GM20000 (cell line): ENCODE measurements at places on chromosomes 3 and 15.

DNA sequence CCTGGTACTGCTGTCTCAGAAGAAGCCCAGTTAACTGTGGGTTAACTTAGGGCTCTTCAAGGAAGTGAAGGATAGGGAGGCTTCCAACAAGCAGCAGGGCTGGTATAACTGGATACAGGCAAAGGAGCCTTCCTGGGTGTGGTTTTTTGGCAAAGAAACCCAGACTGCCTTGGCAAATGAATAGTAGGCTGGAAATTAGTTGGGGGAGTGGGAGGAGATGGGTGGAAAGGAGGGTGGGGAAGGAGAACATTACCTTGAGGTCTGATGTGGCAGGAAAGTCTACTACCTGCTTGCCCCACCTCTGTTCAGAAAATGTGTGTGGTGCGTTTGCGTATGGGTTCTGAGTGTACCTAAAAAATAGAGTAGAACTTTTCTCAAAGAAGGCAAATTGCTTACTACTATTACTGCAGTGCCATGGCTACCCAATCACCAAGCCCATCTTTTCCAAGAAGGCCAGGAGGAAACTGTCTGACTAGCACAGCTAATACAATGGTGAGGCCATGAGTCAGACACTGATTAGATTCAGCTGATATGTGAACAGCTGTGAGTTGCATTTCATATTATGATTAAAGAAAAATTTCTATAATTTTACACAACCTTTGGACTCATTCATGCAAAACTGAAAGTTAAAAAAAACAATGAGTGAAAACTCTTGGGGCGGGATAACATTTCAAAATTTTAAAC lies 55.2 kb downstream of the SPTSSB start:
- DNase-seq, result no peak

DNA sequence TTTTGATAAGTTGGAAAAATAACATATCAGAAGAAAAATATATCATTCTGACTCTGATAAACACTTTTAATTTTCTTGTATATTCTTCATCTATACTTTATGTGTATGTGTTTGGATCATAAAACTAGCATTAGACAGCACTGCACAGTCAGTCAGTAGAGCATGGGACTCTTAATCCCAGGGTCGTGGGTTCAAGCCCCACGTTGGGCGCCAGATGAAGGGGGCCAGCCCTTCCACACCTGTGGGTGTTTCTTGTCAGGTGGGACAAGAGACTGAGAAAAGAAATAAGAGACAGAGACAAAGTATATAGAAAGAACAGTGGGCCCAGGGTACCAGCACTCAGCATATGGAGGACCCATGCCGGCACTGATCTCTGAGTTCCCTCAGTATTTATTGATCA lies 546.0 kb upstream of the NR2F2 start:
- no peak for DNase-seq

DNA sequence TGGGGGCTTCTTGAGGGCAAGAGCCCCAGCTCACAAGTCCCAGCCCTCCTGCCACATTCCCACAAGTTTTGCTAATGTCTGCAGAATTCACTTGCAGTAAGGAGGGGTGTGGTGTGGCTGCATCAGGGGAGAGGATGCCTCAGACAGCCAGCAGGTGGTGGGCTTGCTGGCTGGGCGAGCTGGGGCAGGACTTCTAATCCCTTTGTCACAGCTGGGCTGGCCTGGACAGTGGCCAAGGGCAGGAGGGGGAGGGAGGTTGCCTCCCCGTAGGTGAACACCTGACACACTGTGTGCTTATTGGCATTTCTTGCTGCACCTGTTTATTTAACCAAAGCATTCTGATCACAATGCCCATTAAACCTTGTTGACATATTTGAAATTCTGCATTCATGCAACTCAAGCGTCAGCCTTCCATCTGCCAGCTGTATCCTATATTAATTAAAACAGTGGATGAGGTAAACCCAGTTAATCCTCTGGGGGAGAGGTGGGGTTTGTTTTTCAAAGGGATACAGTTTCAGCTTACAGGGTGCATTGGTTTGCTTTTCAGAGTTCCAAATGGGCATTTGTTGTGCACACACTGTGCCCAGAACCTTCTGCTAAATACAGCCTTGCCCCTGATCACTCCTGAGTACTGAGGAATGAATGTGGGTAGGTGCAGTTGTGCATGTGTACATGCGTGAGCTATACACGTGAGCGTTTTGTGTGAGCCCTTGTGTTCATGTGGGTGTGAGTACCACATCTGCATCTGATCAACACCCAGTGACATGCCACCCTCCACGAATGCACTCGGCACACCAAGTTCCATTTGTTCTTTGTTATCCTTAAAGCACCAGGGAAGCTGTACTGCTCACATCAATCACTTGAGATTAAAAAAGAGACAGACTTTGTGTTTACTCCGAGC lies 268.7 kb downstream of the XXYLT1 start:
- peak; percentile 73 for DNase-seq

DNA sequence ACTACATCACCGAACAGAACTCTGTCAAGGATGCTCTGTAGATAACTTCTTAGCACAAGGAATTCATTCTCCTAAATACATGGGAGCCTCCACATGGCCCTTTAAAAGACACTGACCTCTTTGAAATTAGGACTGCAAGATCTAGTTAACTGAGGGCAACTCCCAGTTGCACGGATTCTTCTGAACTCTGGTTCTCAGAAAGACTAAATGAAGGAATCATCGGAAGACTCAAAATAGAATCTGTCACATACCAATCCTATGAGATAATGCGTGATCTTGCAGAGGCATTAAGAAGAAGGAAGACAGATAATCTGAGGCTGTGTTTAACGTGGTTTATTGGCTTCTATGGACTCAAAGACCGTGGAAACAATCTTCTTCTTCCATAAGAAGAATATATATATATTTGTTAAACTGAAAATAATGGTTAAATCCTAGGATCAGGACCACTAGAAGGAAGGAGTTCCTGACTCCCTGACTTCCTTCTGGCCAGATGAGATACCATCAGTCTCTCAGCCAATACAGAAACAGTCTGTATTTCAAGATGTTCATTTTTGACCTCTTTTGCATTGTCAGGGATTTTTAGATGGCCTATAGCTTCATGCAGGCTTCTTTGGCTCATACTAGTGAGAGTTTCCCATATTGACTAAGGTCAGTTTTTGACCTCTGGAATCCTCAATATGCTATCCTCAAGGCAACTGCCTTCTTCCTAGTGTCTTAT lies 33.9 kb upstream of the TBC1D23 start:
- DNase-seq, result no peak

DNA sequence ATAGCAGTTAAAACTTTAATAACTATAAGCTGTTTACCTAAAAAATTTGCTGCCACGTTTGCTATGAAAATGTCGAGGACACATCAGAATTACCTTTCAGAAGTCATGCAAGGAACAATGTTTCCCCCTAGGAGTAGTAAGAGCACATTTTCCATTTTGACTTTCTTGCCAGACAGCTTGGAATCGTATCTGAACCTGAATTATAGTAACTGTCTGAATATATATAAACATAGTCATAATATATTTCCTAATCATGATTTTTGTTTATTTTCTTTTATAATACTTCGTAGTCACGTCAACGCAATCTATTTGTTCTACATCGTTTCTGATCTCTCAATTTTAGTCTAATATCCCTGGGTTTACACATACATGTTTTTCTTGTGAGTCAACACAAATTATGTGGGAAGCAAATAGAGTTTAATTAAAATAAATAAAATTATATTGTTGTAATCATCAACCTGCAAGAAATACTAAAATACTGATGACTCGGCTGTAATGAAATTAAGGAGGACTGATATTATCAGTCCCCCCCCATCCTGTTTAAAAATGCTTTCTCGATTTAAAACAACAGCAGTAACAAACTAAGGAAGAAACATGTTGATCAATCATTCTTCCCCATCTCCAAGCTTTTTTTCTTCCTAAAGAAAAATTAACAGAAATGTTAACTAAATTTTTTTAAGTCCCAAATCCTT lies 78.4 kb downstream of the MME start:
- DNase-seq, result no peak

DNA sequence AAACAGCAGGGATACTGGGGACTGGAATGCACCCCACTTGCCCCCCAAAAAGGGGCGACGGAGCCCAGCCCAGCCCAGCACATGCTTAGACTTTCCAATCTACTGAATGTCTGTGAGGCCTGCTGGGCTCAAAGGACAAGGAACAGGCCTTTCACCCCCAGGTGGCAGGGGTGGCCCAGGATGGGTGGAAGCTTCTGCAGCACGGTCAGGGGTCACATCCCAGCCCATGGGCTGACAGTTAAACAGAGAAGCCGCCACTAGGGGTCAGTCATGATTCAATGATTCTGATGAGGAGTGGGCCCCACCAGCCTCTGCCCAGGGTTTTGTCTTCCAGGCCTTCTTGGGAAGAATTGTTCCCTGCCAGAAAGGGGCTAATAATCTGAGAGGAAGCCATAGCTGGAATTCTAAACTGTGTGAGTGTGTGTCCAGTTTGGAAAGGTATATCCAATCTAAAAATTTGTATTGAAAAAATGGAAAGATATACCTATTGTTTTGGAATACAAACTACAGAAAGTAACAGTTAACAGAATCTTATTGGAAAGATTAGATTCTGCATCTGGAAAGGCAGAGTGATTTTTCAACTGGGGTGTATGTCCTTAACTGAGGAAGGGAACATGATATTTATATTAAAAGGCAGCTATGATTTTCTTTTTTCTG lies 2.2 kb downstream of the CHRNB4 start:
- DNase-seq, result peak; percentile 81

- peak; percentile 90 for DNase-seq
Observed at GRCh38 chr3:50320853-50321335, 1.7 kb downstream of the HYAL2 start.

GRCh38 chr3:17672506-17672905 lies 69.9 kb downstream of the TBC1D5 start:
- no peak for DNase-seq

DNA sequence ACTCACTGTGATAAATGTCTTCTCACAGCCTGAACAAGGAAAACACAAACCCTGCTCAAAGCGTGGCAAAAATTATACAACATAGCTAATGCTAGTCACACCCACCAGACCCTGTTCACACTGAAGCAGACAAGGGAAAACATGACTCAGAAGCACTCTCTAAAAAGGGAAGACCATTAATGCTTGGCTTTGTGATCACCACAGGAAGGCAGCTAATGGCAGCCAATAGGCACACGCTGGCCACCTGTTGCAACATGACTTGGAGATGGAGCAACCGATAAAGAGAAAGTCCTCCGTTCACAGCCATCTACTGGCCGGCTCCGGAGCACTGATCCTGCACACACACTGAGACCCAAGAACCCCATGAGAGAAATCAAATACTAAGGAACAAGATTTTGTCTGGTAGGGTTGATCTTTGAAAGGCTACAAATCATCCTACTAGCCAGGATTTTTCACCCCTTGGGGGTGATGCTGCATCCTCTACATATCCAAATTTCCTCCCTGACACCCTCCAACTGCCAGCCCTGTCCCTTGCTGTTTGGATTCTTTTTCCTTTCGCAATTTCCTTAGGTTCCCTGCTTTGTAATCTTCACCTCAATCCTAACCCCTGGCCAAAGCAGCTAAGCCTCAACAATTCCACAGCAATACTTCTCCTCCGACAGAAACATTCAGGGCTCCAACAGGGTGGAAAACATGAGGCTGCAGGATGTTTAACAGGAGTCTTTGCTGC lies 3.2 kb downstream of the ZXDC start:
- peak; percentile 43 for DNase-seq

- DNase-seq, result no peak
Observed at GRCh38 chr3:17074559-17074958, 189.8 kb downstream of the PLCL2 start.

DNA sequence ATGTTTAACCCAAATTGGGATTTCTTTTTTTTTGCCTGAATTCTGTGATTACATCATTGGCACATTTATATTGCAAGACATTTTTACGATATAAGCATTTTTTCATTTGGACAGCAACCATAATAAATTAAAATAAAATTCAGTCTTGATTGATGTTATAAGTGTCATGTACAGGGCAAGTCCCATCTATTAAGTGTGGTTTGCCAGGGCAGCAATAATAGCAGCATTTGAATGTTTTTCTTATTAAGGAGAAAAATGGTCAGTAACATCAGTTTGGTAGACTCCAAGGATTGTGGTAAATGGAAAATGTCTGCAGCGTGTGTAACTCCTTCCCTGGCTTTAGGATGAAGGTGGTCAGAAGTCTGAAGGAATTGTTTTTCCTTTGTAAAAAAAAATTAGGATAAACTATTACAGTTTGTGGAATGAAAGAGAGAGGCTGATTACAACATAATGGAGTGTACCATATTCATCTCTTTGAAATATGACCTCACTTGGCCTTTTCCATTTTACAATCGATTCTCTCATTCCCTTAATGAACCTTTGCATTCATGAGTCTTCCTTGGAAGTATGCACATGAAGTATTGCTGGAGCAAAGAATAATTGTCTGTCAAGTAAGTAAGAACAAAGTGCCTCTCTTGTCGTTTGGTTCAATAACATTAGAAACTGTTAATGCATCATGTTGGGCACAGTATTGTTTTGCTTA lies 405.4 kb upstream of the THRB start:
- DNase-seq, result no peak

DNA sequence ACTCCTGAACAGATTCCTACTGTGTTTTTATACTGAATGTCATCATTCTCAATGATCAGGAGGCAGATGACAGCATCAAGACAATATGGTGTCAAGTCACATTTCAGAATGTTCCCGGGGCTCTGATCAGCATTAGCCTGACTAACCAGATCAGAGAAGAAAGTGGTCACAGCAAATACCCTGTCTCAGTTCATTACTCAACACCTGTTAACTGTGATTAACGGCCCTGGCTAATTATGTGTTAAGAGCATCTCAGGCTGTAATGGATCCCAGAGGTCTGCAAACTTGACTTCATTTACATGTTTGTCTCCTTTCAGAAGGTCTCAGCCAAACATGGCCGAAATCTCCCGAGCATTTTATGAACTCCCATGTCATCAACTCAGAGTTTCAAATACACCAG lies 833.7 kb downstream of the FHIT start:
- DNase-seq, result no peak

DNA sequence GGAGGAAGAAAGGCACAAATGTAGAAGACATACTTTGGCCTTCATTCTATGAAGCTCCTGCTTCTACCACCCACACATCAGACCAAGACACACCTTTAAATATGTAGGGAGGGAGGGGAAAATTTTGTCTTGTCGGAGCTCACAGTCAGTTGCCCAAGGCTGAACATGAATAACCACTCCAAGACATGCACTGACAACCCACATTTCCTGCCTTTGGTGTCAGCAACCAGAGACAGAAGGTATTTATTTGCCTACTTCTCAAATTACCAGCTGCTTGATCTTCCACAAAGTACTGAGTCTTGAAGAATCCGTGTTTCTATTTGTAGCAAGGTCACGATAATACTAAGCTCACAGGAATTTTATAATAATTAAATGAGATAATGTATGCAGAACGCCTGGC lies 169.7 kb downstream of the KCNMB2 start:
- DNase-seq, result no peak
